T-helper 17 cell (primary cell): ENCODE measurements at places on chromosomes 16 and 17.

DNA sequence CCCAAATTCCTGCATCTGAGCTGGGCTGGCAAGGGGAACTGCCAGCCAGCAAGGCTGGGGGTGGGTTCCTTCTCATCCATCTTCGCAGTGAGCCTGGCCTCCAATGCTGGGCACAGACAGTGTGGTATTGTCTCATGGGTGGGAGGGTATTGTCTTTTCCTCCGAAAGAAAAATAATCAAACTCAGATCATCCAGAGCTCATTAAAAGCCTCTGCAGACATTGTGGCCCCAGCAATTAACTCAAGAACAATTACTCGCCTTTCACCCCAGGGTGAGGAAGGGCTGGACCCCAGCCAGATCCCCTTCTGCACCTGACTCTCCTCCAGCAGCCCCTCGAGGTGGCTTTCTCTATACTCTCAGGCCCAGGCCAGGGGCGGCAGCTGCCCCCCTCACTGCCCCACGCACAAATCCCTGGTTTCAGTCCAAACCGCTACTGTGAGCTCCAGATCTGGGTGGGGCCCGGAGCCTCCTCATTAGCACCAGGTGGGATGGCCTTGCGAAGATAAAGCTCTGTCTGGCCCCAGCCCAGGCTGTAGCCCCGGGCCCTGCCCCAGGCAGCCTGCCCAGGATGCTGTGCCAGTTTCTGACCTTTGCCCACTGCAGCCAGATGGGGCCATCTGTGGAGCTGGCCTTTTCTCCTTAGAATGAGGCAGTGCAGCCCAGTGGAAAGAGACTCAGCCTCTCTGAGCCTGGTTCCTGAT is 2.3 kb upstream of the KRT15 start:
- DNase-seq: no peak

- no peak for DNase-seq
Measured at GRCh38 chr17:15886804-15887203, 58.1 kb upstream of the ADORA2B start.

GRCh38 chr17:80317706-80317980 is 57.0 kb downstream of the RNF213 start:
- no peak for DNase-seq

DNA sequence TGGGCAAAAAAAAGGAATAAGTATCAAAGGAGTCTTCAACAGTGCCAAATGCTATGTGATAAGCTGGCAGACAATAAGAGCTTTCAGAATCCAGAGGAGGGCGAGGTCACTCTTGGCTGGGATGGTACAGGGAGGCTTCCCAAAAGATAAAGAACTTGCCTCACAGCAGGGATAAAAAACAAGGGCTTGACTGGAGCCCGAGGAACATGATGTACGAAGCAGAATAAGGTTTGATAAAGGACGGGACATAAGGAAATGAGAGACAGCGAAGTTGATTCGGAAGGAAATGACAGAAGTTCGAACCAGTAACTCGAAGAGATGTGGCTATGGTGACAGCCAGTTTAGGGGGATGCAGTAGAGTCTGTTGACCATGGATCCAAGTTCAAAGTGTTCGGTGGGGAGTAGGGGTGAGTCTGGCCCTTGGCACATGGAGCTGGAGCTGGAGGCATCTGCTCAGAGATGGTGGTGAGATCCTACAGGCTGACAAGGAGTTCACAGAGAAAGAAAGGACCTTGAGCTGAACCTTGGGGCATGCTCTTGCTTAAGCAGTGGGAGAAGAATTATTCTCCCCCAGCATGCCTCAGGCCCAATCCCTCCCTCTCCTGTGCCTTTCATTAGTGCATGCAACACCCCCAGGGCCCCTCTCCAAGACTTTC is 137.6 kb upstream of the RCVRN start:
- DNase-seq: no peak

DNA sequence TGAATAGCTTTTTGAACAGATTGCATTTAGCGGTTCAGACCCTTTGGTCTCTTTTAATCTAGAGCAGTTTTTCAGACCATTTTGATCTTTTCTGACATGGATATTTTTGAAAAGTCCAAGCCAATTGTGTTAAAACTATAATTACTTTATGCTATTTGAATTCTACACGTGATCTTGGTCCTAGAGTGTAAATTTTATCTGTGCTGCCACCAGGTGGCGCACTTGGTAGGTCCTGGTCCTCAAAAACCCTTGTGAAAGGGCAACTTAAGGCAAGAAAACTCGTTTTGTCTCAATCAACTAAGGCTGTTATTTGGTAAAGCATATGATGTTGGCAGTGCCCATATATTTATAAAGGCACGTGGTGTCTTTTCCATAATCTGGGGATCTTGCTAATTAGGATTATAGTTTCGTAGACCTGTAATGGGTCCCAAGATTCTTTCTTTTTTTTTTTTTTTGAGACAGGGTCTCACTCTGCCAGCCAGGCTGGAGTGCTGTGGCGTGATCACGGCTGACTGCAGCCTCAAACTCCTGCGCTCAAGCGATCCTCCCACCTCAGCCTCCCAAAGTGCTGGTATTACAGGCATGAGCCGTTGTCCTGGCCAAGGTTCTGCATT is 43.9 kb upstream of the TEX2 start:
- peak; percentile 48 for DNase-seq

GRCh38 chr17:10233161-10233560 is 34.8 kb upstream of the GAS7 start:
- DNase-seq: no peak

DNA sequence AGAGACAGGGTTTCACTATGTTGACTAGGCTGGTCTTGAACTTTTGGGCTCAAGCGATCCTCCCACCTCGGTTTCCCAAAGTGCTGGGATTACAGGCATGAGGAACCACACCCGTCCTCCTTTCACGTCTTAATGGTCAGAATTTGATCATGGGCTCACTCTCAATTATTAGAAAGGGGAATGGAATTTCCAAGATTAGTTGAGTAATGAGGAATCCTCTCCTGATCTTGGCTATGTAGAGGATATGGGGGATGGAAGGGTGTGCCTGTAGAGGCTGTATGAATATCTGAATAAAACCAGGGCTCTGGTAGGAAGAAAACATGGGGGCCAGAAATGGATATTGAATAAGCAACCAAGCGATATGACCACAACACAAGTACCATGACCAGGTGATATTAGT is 25.9 kb upstream of the SMURF2 start:
- no peak for DNase-seq

DNA sequence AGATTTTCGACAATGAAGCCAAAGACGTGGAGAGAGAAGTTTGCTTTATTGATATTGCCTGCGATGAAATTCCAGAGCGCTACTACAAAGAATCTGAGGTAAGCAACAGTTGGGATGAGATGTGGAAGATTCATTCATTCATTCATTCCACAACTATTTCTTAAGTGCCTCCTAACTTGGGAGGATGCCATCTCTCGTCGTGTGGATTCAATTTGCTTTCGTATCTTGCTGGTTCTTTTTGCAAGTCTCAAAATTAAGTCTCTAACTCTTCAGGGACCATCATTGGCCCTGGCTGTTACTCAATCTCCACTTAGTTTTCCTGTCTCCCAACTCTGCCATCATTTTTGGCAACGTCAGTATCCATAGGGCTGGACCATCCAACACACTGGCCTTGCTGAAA is 85.6 kb upstream of the NOL11 start:
- DNase-seq: no peak

DNA sequence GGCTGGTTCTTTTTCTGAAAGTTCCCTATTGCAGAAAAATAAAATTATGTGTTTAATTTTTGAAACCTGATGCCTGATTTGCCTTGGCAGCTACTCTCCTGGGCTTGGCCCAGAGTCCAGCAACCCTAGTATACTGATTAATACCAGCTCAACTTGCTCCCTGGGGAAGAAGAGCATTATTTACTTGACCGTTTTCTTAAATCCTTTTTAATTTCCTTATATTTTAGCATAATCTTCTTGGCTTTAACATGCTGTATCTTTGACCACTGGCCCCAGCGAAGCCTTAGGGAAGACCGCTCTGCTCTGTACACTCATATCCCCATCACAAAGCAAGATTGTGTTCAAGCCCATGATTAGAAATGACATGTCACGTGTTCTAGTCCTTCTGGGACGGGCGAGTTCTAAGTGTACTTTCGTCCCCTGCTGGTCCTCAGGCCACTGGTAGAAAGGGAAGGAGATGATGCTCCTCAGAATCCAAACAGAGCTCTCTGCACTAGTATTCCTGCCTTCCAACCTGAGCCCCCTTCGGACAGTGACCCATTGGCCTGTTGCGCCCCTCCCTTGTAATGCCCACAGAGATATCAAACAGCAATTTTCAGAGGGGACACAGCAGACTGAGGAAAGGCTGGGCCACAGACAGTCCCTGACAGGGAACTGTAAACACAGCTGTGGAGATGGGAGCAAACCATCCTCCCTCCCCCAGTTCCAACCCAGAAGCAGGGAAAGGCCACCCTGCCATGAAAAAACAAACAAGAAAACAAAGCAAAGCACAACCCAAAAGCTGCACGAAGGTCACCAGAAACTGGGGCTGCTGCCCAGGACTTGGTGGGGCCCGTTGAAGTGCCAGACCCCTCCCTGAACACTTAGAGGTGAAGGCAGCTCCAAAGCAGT is 4.3 kb upstream of the EZH1 start:
- DNase-seq: no peak

GRCh38 chr17:38705803-38706504 is 881 bp downstream of the MLLT6 start:
- DNase-seq: no peak

GRCh38 chr16:3792472-3793012 is 75.2 kb upstream of the TRAP1 start:
- no peak for DNase-seq

GRCh38 chr16:13702614-13703013 is 217.3 kb upstream of the ERCC4 start:
- no peak for DNase-seq

DNA sequence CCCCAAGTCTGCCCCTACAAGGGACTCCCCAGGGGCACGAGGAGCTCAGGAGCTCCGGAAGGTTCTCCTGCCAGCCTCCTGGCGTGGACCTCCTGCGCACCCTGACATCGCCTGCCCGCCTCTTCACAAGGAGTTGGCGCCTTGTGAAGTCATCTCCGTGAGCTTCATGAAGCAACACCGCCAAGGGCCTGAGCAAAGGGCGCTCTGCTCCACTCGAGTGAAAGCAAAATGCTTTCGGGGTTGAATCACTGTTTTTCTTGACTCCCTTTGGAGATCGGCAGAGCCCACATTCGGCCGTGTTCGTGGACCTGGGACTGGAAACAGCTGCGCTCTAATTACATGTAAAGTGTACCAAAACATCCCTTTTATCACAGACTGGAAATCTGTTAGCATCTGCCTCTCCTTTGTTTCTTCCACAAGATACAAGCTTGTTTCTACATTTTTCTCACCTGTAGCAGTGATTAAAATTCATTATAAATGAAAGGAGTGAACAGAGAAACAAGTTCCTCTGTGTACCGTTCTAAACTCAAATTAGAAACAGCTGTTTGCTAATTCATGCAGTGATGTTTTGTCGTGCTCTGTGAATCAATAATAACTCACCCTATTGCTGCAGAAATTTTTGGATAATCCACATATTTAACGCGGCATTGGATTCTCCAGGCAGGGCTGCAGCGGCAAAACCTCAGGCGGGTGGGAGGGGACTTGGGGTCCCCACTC is 203.3 kb downstream of the ZNF423 start:
- DNase-seq: no peak

DNA sequence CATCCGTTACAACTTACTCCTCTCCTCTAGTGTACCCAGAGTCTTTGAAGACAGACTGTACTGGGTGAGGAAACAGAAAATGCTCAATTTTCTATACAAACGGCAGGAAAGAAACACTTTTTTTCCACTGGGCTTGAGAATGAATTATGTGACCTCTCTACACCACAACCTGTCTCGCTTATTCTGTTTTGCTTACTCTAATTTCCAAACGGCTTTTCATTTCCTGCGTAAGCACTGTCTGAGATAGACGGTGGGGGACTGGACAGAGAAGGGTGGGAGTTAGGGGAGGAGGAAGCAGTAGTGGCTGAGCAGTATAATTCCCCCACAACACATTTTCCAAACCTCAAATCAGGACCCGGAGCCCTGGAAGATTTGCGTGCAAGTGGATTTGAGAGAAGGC is 191.4 kb upstream of the SDK2 start:
- DNase-seq: no peak

DNA sequence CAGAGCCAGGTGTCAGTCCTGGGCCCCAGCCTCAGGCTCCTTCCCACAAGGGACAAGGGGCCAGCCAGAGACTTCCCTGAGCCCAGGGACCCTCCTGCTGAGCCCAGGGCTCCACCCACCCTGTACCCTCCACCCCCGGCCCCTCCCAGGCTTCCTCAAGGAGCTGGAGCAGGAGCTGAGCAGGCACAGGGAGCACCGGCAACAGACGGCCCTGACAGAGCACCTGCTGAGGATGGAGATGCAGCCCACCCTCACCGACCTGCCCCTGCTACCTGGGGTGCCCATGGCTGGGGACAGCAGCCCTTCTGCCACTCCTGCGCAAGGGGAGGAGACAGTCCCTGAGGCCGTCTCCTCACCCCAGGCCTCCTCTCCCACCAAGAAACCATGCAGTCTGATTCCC is 4.5 kb downstream of the SCRN2 start:
- no peak for DNase-seq

DNA sequence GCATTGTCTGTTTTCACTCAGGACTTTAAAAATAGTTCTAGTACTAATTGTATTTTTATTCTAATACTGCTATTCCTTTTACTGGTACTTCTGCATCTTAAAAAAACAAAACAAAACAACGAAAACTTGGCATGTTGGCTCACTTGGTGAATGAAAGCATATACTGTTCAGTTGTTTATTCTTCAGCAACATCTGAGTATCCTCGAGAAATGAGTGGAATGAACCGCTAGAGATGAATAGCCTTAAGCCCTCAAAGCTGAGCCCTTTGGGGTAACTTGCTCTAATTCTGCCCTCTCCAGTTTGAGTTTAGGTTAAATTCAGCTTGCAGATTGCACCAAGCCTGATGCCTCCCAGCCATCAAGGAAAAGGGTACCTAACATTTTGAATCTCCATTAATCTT is 126.5 kb downstream of the WWOX start:
- no peak for DNase-seq

DNA sequence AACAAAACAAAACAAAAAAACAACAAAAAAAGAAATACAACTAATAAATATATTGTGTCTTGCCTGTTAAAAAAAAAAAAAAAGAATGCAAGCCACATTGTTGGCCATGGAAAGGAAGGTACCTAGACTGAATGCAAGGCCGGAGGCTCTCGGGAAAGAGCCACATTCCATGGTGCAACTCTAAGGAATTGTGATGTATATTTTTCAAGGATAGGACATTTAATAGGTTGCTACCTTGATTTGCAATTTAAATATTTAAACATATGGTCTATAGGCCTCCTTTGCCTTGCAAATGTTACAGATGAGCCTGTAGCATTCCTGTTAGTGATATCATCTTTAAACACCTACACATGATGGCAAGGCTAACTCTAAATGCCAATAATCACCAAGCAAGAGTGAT is 650.9 kb downstream of the TOX3 start:
- no peak for DNase-seq

GRCh38 chr16:71919035-71919434 is 23.7 kb downstream of the IST1 start:
- no peak for DNase-seq
